CD4-positive, CD25-positive, alpha-beta regulatory T cell (primary cell): ENCODE measurements at places on chromosomes 1 and 21. TPM values are rescaled to one million over a fixed set of nuclear protein-coding genes. Genes with fewer than 3 reads are reported as not detected.

GRCh38 chr1:116356673-116357072 is 16.4 kb upstream of the ATP1A1 start:
- no peak for DNase-seq

DNA sequence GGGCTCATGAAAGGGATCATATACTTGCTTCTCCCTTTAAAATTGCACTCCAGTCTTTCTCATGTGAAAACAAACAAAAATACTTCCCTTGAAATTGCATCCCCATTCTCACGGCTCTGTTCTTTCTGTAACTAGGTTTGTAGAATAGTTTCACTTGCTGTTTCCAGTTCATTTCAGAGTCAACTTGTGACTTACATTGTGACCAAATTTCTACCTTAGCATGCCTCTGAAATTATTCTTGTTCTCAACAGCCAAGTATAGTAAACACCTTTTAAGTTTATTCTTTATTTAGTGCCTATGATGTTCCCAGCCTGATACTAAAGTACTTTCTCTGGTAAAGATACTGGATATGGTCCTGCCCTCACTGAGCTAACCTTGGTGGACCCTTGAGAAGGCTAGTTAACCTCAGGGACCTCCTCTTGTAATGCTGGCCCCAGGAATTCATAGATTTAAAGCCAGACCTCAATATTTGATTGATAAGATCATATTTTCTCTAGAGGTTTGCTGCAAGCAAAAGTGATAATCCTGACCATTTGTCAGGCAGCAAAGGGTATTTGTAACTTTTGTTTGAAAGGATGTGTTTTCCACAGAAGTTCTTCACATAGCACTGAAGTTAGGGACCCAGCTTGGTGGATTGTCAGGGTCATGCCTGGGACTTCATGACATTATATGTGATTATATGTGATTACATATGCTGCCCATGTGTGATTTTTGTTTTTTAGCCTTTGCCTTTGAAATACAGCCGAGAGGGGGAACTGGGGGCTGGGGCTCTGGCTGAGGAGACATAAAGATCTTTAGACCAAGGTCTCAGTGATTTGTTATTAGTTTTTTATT is 29.6 kb downstream of the VANGL2 start:
- no peak for DNase-seq

GRCh38 chr1:66332548-66332901 is 201.4 kb upstream of the SGIP1 start:
- no peak for DNase-seq

- DNase-seq = no peak
Measured at GRCh38 chr1:186819563-186819962, 9.2 kb upstream of the PLA2G4A start.

DNA sequence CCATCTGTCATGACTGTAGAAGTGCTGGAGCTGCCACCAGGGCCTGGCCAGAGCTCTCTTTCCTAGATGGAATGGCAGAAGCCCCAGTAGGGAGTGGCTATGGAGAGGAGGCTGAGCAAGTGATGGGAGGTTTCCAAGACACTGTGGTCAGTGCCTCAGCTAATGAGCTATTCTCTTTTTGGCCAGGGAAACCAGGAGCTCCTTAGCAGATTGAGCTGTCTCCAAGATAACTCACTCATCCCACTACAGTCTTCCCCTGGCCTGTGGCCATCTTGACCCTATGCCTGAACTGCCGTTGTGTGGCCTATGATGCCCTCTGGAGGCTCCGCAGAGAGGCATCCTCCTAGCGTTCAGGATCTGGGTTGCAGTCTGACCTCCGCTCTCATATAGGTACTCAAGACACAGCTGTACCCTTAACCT is 60.5 kb downstream of the ERI3 start:
- DNase-seq = no peak

GRCh38 chr1:6210591-6211355 is 4.9 kb downstream of the RNF207 start:
- DNase-seq = no peak

DNA sequence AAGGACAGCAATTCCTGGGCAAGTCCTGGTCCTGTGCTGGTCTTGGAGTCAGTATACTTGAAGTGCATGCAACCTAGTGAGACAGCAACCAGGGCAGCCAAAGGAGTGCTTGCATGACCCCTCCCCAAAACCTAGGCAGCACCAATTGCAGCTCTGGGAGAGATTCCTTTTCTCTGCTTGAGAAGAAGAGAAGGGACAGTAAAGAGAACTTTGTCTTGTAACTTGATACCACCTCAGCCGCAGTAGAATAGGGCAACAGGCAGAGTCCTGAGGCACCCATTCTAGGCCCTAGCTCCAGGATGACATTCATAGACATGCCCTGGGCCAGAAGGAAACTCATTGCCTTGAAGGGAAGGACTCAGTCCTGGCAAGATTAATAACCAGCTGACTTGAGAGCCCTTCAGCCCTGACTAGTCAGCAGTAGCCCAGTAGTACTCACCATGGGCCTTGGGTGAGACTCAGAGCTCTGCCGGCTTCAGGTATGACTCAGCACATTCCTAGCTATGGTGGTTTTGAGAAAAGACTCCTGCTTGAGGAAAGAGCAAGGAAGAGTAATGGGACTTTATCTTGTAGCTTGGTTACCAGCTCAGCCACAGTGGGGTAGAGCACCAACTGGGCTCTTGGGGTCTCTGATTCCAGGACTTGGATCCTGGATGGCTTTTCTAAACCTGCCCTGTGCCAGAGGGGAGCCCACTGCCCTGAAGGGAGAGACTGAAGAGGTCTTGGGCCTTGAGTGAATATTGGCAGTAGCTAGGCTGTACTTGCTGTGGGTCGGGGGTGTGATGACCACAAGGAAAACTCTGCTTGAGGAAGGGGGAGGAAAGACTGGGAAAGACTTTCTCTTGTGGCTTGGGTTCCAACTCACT is 51.7 kb upstream of the ACADM start:
- DNase-seq = no peak

GRCh38 chr21:25234857-25235801 is 372.2 kb downstream of the MRPL39 start:
- DNase-seq = no peak

GRCh38 chr1:43255438-43256210 is 14.2 kb upstream of the TMEM125 start:
- DNase-seq = no peak

GRCh38 chr1:79497193-79497773 is 490.8 kb upstream of the ADGRL4 start:
- no peak for DNase-seq

- DNase-seq = no peak
Measured at GRCh38 chr1:113543110-113543509, 152.8 kb downstream of the MAGI3 start.

DNA sequence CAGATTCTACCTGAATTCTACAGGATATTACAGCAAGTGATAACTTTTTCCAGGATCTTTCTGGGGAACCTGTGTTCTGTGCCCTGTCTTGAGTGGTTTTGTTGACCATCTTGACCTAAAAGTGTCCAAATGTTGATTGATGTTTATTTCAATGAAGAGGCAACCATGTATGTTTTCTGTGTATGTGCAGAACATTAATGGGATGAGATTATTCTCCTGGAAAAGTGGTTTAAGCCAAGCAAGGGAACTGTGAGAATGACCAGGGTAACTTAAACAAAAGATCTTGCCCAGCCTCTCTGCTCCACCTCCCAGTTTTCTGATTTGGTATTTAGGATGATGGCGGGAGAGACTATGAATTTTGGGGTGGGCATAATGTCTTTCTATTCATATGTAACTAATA is 1.0 kb upstream of the SAMD13 start:
- no peak for DNase-seq

GRCh38 chr21:43881283-43881682 is 16.3 kb downstream of the AGPAT3 start:
- DNase-seq = no peak

- no peak for DNase-seq
Measured at GRCh38 chr1:213676736-213677135, 311.0 kb upstream of the PROX1 start.

DNA sequence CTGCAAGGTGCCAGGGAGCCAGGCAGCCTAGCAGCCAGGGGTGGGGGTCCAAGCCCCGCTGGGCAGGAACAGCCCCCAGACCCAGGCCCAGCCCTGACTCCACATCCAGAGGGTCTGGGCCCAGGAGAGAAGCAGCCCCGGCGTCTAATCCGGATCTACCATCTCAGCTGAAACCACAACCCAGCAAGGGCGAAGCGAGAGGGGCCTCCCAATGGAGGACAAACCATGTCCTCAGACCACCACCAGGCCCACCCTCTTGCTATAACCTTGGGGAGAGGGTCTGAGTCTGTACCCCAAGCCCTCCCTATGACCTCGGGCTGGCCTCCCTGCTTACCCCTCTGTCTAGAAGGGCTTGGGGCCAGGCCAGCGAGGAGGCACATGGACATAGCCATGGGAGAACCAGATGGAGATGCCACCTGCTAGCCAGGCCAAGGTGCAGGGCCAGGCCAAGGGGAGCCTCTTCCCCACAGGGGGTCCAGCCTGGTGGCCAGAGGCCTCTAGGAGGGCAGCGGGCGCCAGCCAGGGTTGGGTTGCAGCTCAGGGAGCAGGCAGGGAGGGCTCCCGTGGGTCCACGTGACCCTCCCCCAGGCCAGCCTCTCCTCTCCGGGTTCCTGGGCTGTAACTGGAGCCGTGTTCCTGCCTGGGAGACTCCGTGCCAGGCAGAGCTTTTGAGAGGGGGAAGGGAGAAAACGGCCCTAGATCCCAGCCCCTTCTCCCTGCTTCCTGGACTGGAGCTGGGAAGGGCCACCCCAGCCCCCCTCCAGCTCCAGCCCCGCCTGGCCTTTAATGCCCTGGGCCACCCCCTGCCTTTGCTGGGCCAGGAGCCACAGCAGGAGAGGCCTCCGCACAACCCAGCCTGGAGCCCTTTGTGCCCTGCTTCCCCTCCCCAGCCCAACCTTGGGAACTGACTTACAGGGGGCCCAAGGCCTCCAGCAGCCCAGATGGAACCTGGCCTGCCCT is 2.5 kb downstream of the WNT9A start:
- no peak for DNase-seq

The TCEA3 gene
- 8.5 TPM for total RNA-seq

The CA6 gene
- not detected for total RNA-seq

The PLPPR4 gene
- not detected for total RNA-seq

The MYBPH gene
- total RNA-seq = not detected

The CFAP74 gene
- total RNA-seq = not detected

The OR2L8 gene
- 0.42 TPM for total RNA-seq

The FCMR gene
- total RNA-seq = 393 TPM

The AMIGO1 gene
- 6.6 TPM for total RNA-seq

The PYHIN1 gene
- total RNA-seq = 97.3 TPM

The TMIGD3 gene
- total RNA-seq = not detected

The DNALI1 gene
- total RNA-seq = 0.25 TPM

The KRTAP11-1 gene
- total RNA-seq = not detected
